Renal cortex interstitium (tissue), 15 donors: ENCODE measurements at places on chromosomes 5 and 9. TPM values are rescaled to one million over a fixed set of nuclear protein-coding genes. Genes with fewer than 3 reads are reported as not detected.

Gene PRR16
- polyA plus RNA-seq, result 3.1 TPM

Gene LRRC70
- 6.9 TPM for polyA plus RNA-seq

Gene NEUROG1
- polyA plus RNA-seq, result not detected

Gene DELE1
- polyA plus RNA-seq, result 123 TPM

GRCh38 chr9:28249424-28249823 is 676.1 kb upstream of the C9orf72 start:
- no peak for DNase-seq

GRCh38 chr5:63131626-63132285 is 553.1 kb downstream of the LRRC70 start:
- DNase-seq, result no peak

- DNase-seq, result no peak
Measured at GRCh38 chr5:138872841-138873465, 2.2 kb downstream of the LRRTM2 start.
